ENCODE measurements at places on chromosomes 1 and 21.

GRCh38 chr21:37375866-37376574 is 9.4 kb downstream of the DYRK1A start:
- no peak for DNase-seq

GRCh38 chr1:207565546-207566468 is 69.8 kb downstream of the CR1 start:
- no peak for DNase-seq

- DNase-seq, result no peak
Observed at GRCh38 chr1:118244194-118244593, 59.2 kb upstream of the SPAG17 start.

- DNase-seq, result no peak
Observed at GRCh38 chr1:64366821-64367220, 103.1 kb upstream of the CACHD1 start.

DNA sequence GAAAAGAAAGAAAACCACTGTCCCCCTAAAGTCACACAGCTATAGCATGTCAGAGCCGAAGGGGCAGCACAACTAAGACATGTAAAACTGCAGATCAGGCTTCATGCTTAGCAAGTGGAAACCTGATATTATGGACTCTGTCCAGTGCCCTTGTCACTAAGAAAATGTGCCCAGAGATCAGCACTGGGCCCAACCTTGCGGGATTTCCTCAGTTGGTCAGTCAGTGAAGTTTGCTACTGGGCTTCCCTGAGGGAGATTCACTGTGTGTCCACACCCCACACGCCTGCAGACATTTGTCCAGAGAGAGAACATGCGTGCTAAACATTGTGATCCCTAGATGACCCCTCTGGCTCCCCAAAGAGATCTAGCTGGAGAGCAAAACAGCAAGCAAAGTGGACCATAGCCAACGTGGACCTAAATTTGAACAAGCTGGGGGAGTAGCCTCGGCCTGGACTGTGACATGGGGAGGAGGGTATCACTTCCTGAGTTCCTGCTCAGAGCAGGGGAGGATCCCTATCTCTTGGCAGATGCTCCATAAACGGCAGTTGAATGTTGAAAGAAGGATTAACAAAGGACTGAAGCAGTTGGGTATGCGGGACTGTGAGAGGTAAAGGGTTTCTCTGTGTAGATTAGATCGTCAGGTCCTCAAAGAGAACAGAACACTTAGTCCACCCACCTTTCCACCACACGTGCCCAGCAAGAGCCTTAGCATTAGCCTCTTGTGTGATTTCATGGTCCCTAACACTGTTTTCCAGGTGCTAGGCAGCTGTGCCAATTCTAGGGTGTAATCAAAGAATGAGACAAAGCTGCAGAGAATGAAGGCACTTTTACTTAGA is 53.6 kb downstream of the GLUL start:
- no peak for DNase-seq

DNA sequence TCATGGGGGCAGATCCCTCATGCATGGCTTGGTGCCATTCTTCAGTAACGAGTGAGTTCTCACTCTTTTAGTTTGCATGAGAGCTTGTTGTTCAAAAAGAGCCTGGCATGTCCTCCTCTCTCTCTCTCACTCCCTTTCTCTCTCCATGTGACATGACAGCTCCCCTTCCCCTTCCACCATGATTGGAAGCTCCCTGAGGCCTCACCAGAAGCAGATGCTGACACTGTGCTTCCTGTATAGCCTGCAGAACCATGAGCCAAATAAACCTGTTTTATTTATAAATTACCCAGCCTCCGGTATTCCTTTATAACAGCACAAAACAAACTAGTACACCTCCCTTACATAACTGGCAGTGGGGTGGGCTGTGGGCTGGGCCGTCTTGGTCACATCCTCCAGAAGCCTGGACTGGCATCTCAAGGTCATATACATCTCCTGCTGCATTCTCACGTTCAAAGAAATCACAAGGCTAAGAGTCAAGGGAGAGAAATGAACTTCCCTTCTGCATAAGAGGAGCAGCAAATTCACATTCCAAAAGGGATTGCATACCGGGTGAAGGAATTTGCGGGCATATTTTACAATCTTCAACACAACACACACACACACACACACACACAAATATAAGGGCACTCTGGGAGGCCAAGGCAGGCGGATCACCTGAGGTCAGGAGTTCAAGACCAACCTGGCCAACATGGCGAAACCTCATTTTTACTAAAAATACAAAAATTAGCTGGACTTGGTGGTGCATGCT is 2.3 kb upstream of the CCSAP start:
- DNase-seq, result no peak

DNA sequence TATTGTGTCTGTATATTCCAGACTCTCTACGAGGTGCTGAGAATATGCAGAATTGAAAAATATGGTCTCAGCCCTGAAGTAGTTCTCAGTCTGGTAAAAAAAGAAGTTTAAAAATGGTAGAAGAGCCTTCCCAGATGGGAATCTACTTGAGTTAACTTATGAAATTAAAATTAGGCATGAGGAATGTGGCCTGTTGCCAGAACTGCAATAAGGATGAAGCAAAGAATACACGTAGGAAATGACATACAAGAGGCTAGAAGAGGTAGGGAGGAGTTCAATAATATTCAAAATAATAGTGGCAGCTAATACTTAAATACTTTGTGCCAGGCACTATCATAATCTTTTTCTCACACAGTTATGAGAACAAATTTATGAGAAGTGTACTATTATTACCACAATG is 6.3 kb downstream of the ASPM start:
- no peak for DNase-seq

- no peak for DNase-seq
Observed at GRCh38 chr1:168210312-168210711, 15.5 kb upstream of the SFT2D2 start.

DNA sequence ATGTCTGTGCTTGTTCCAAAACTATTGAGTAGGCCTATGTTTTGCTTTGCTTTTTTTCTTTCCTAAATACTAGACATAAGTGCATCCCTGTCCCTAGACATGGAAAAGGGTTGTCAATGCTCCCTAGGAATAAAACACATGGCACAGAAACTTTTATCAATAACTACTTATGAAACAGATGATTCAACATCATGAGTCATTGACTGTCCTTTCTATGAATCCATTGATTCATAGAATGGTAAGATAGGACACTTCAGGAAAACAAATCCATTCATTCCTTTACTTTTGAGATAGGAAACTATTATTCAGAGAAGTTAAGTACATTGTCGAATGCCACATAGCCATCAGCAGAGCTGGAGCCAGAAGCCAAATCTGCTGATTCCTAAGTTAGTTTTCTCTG is 147.5 kb downstream of the TSEN15 start:
- DNase-seq, result no peak

- no peak for DNase-seq
Observed at GRCh38 chr1:196650403-196650802, 1.4 kb upstream of the CFH start.

DNA sequence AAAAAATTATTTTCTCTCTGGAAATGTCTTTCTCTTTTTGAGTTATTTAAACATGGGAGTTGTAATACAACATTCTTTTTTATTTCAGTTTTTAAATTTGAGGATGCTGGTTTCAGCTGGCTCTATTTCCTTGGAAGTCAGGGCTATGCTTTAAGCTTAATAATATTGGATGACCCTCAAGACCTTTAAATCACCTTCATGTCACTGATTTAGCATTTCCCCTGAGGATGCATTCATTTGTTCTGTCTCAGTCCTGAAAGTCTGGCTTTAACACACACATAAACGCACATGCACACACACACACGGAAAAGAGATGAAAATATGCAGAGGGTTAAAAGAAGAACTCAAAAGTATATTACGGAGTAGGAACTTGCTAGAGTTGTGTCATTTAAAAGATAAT is 260.5 kb downstream of the PTBP2 start:
- no peak for DNase-seq

- no peak for DNase-seq
Observed at GRCh38 chr1:194570476-194570875, 1384.1 kb upstream of the B3GALT2 start.

DNA sequence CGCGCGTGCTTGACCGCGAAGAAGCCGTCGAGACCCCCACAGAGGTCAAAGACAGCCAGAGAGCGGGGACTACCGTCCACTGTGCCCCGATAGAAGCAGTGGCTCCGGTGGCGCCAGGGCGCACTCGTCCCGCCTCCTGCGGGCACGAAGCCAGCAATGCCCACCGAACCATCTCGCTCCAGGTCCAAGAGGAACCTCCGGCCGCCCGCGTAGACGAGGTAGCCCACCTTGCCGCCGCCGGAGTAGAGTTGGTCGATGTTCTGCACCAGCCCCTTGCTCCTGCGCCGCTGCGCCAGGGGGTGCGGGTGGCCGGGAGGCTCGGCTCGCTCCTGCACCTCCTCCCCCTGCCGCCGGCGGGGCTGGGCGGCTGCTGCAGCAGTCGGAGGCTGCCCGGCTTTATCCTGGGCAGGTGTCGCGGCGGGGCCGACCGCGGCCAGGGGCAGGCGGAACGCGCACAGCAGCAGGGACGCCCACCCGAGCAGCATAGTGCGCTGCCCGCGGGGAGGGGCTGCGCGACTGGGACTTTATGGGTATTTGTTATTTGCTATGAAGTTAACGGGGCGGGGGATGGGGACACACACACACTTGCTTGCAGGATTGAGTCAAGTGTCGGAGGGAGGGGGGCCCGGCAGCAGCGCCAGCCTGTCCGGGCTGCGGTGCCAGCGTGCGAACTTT is 844 bp downstream of the ADAMTS5 start:
- no peak for DNase-seq

GRCh38 chr1:242089911-242090310 is 91.0 kb upstream of the MAP1LC3C start:
- DNase-seq, result no peak

DNA sequence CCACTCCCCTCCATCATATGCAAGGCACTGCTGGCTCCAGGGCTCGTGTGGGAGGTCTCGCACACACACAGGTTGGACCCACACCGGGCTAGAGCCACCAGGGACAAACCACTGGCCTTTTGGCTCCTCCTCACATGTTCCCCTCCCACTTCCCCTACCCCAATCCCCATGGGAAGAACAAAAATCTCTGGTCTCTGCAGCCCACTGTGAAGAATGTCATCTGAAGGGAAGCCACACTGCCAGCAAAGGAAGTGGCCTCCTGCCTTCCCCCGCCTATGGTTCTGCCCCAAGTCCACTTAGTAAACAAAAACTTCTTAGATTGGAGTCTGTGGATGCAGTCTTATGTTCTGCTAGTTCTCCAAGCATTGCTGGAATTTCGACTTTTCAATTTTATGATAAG is 24.2 kb downstream of the OLFML3 start:
- DNase-seq, result no peak

DNA sequence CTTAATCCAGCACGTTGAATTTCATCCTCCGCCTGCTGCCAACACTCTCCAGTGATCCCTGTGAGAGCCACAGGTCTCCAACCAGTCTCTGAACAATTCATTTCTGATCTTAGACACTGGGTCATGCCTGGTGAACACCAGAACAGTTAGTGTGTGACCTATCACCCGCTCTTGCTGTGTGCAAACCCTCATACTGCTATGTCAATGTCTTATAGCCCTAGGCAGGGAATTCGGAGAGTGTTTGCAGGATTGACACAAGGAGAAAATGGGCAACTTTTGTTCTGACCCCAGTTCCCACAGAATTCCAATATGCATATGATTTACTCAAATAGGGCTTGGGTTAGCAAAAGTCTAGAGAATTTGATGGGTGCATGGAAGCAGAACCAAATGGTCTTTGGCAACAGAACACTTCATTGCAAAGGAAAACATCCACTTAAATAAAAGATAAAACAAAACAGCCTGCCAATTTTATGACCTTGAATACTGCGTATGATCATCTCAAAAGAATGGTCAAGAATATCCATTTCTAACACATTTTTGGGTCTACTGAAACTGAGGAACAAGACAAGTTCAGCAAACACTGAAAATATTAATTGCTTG is 23.0 kb upstream of the GUCA2B start:
- no peak for DNase-seq

DNA sequence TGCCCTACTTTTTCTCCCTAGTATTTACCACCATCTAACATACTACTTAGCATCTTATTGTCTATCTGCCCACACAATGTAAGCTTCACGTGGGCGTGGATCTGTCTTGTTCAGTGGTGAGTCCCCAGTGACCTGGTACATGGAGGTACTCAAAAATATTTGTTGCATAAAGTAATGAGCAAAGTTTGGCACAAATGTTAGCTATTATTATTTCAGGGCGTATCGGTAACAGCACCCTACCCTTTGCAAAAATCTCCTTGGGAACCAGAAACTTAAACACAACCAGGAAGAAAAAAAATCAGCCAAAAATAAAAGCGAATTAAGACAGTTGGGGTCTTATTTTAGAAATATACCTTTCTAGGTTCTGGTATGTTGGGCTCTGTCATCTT is 454 bp upstream of the NENF start:
- DNase-seq, result no peak

- no peak for DNase-seq
Observed at GRCh38 chr1:146039844-146040194, 18.3 kb upstream of the HJV start.

GRCh38 chr1:176046926-176047325 is 160.2 kb downstream of the COP1 start:
- DNase-seq, result no peak

DNA sequence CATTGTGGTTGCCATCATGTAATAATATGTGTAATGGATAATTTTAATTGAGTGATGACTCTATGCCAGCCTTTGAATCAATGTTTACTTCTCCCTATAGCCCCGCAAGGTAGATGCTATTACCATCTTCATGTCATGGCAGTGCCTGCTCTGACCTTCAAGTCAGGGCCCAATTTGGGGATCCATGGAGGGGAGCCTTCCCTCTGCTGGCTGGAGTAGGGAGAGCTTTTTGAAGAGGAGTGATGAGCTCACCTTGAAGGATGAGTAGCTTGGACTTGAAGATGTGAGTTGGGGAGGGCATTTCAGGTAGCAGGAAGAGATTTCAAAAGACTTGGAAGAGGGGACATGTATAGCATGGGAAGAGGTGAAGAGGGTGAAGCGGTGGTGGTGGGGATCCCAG is 189.2 kb downstream of the FOXD2 start:
- DNase-seq, result no peak

- no peak for DNase-seq
Observed at GRCh38 chr1:82445827-82446226, 645.1 kb downstream of the ADGRL2 start.

GRCh38 chr1:204307334-204307883 is 52.3 kb downstream of the PLEKHA6 start:
- DNase-seq, result no peak

DNA sequence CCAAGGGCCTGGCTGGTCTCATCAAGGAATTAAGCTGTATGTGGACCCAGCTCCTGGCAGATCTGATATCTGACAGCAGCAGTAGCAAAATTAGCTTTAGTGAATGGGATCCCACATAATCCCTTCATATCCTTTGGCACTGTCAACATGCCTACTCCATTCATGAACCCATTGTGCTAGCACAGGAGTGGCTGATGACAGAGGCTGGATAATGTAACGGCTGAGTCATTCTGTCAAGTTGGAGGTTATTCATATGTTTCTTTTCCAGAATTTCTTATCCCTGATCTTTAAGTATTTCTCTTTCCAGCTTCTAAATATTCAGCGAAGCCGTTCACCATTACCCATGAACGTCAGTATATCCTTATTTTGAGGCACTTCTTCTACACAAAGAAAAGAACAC is 84.3 kb downstream of the EXTL2 start:
- DNase-seq, result no peak
